Vagina (tissue), 2 donors: ENCODE measurements at places on chromosomes 2 and 18. TPM values are rescaled to one million over a fixed set of nuclear protein-coding genes. Genes with fewer than 3 reads are reported as not detected.

Gene SEPTIN10
- total RNA-seq: 107 TPM

Gene BCL11A
- 48.4 TPM for total RNA-seq

Gene RGPD3
- total RNA-seq: 0.25 TPM

Gene SPOPL
- 20.1 TPM for total RNA-seq

Gene CMPK2
- total RNA-seq: 5.6 TPM

Gene ASB18
- not detected for total RNA-seq

Gene SERPINB11
- 8.6 TPM for total RNA-seq

Gene REG3G
- not detected for total RNA-seq

Gene TMEM169
- not detected for total RNA-seq

Gene SP5
- total RNA-seq: 1.7 TPM

Gene IL36RN
- total RNA-seq: 0.25 TPM

Gene OSGEPL1
- 8.1 TPM for total RNA-seq

Gene DSC3
- total RNA-seq: 176 TPM

Gene DAPL1
- 101 TPM for total RNA-seq
